ENCODE measurements at places on chromosomes 16 and 17.

GRCh38 chr17:27566671-27567562, 64.1 kb upstream of the LGALS9 start:
- no peak for DNase-seq

GRCh38 chr16:67862623-67863583, 9.9 kb upstream of the EDC4 start:
- no peak for DNase-seq

GRCh38 chr17:81517009-81517338, 4.4 kb upstream of the ACTG1 start:
- no peak for DNase-seq

- no peak for DNase-seq
Measured at GRCh38 chr17:69470702-69471101, 56.2 kb downstream of the MAP2K6 start.

GRCh38 chr17:19409509-19409908, 1.5 kb upstream of the RNF112 start:
- no peak for DNase-seq

DNA sequence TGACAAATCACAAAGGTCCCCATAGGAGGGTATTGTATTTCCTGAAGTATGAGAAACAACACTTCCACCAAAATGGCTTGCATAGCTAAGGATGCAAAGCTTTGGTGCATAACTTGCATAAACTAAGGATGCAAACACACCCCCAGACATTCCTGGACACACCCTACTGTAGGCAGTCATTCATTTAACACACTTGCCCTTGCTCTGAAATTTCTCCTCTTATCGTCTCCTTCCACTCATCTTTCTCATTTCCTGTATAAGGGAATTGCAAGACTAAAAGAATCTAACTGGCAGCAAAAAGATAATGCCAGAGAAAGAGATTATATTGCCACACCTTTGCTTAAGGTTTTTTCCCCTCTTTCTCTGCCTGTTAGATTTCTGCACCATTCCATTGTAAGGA, 28.3 kb downstream of the CHD9 start:
- no peak for DNase-seq

- DNase-seq: no peak
Measured at GRCh38 chr16:57149391-57149790, 36.4 kb downstream of the PSME3IP1 start.

DNA sequence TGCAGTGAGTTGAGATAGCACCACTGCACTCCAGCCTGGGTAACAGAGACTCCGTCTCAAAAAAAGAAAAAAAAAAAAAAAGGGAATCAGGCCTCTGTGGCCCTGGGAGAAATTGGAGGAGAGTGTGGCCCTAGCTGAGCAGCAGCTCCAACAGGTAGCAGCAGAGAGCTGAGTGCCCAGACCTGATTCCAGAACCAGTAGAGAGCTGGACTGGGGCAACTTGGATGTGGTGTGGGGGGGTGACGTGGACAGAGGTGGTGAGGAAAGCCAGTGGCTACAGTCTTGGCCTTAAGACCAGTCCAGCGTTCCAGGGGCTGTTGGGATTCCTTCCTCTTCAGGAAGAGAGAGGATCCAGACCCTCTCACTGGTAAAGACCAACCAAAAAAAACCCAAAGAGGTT, 1.7 kb downstream of the HSPB9 start:
- no peak for DNase-seq

DNA sequence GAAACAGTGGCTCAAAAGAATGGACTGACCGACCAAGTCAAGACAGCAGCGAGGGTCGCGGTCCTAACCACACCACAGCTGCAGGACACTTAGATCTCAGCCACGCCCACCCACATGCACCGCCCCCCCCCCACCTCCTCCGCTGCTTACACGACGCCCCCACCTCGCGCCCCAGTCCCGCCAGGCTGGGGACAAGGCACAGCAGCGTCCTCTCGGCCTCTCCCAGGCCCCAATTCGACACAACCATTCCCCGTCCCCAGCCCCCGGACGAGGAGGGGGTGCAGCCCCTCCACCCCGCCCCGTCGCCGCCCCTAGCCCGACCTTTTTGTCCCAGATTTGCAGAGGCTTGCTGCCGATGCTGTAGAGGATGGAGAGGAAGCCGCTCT, 477 bp downstream of the CFAP20 start:
- peak; percentile 52 for DNase-seq

GRCh38 chr16:84810518-84811273, 9.1 kb upstream of the CRISPLD2 start:
- no peak for DNase-seq

Measured in stimulated activated naive CD4-positive, alpha-beta T cell treated with Interleukin-2 at 50 U/mL for 16 hours (primary cell).